ENCODE measurements at places on chromosomes 7 and 10. TPM values are rescaled to one million over a fixed set of nuclear protein-coding genes. Genes with fewer than 3 reads are reported as not detected.

GRCh38 chr7:44184206-44184872 is 4.9 kb downstream of the GCK start:
- DNase-seq, result no peak
- no peak overlapping the region for H3K27ac ChIP-seq
- no peaks in the 10 kb centered on the region for H3K27me3 ChIP-seq
- H3K4me1 ChIP-seq, result peaks cover 3% of the 10 kb centered on the region
- no peak overlapping the region for H3K4me3 ChIP-seq

DNA sequence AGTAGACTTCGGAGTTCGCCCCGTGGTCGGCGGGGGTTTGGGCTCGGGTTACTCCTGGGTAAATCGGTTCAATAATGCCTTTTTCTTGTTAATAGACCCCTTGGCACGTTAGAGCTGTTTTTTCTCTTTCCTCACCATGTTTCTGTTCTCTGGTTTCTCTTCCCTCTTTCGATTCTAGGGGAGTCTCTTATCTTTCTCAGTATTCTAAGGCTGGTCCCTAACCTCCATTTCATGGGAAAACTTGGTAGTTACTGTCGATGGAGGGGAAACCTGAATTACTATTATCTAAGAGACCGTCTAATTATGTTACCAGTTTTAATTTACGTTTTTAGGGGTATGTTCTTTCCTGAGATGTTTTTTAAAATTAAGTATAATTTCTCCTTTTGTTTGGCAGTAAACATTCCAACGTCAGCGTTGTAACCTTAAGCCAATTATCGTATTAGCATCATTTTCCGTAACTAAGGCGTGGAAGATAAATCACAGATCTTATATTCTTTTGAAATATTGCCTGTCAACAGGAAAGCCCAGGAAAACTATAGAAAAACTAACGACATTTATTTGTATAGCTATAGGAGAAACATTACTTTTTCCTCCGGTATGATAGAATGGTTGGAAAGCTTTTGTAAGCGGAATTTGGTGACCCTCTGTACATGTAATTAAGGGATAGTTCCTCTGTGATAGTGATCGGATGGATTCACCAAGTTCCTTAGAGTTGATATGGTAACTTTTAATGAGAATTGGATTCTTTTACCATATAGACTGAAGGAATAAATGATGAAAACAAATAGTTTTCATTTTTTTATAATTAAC is 847 bp downstream of the BTAF1 start:
- peaks cover 34% of the 10 kb centered on the region for H3K4me1 ChIP-seq
- H3K27ac ChIP-seq, result peak overlapping the region; percentile 97
- H3K27me3 ChIP-seq, result no peaks in the 10 kb centered on the region

DNA sequence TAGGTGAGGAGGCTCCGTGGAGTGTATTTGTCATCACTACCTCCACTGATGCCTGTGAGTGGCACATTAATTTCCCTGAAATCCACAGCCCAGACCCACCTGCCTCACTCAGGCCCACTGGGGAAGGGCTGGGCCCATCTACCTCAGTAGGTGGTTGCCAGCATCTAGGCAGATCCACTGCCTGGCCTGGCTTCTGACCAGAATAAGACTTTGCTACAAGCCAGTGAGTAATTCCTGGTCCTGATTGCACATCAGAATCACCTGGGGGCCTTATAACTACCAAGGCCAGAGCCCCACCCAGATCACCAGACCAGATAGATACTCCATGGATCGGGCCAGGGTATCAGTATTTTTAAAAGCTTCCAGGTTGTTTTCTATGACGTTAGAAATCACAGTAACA is 37.5 kb upstream of the PLEKHA1 start:
- DNase-seq, result no peak
- no peak overlapping the region for H3K27ac ChIP-seq
- H3K27me3 ChIP-seq, result no peaks in the 10 kb centered on the region
- H3K4me3 ChIP-seq, result no peak overlapping the region
- no peaks in the 10 kb centered on the region for H3K36me3 ChIP-seq

GRCh38 chr7:121416533-121416932 is 20.4 kb upstream of the FAM3C start:
- H3K4me3 ChIP-seq, result no peak overlapping the region
- no peak for DNase-seq
- H3K36me3 ChIP-seq, result no peaks in the 10 kb centered on the region
- H3K27ac ChIP-seq, result no peak overlapping the region
- no peaks in the 10 kb centered on the region for H3K4me1 ChIP-seq

DNA sequence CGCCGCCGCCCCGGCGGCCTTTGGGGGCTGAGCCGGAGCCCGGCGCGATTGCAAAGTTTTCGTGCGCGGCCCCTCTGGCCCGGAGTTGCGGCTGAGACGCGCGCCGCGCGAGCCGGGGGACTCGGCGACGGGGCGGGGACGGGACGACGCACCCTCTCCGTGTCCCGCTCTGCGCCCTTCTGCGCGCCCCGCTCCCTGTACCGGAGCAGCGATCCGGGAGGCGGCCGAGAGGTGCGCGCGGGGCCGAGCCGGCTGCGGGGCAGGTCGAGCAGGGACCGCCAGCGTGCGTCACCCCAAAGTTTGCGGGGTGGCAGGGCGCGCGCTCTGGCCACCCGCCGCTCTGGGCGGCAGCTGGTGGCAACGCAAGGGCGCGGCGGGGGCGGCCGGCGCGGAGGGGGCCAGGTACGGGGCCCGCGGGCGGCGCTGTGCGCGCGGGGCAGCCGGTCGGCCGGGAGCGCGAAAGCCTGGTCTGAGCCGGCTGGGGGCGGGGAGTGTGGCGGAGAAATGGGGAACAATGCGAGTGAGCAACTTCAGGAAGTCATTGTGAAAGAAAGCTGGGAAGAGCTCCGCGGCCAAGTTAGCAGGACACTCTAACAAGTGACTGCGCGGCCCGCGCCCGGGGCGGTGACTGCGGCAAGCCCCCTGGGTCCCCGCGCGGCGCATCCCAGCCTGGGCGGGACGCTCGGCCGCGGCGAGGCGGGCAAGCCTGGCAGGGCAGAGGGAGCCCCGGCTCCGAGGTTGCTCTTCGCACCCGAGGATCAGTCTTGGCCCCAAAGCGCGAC is at the start of gene IKZF1:
IKZF1 (plus strand) TSS at position 588 of the 782 bp plus-strand sequence. CDS start 14,346 bp downstream, outside the sequence.
- H3K4me1 ChIP-seq, result peaks cover 10% of the 10 kb centered on the region
- H3K27me3 ChIP-seq, result peaks cover 49% of the 10 kb centered on the region
- no peak for DNase-seq
- H3K36me3 ChIP-seq, result no peaks in the 10 kb centered on the region

DNA sequence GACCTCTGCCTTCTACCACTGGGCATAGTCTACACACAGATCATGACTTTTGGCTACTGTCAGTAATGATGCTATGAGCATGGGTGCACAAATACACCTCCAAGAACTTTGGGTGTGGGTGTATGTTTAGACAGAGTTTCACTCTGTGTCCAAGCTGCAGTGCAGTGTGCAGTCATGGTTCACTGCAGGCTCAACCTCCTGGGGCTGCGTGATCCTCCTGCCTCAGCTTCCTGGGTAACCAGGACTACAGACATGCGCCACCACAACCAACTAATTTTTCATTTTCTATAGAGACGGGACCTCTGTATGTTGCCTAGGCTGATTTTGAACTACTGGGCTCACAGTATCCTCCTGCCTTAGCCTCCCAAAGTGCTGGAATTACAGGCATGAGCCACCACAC is 194.4 kb downstream of the NSUN6 start:
- H3K4me3 ChIP-seq, result no peak overlapping the region
- H3K27me3 ChIP-seq, result no peaks in the 10 kb centered on the region
- no peaks in the 10 kb centered on the region for H3K36me3 ChIP-seq
- H3K4me1 ChIP-seq, result no peaks in the 10 kb centered on the region

- H3K36me3 ChIP-seq, result no peaks in the 10 kb centered on the region
- DNase-seq, result no peak
- peaks cover 16% of the 10 kb centered on the region for H3K4me1 ChIP-seq
- H3K27me3 ChIP-seq, result no peaks in the 10 kb centered on the region
- H3K27ac ChIP-seq, result peak overlapping the region; percentile 52
- H3K4me3 ChIP-seq, result no peak overlapping the region
Observed at GRCh38 chr7:129308047-129308446, 83.2 kb downstream of the AHCYL2 start.

GRCh38 chr10:101287997-101288635 is 58.9 kb upstream of the LBX1 start:
- H3K4me3 ChIP-seq, result no peak overlapping the region
- peaks cover 34% of the 10 kb centered on the region for H3K4me1 ChIP-seq
- no peaks in the 10 kb centered on the region for H3K36me3 ChIP-seq
- no peak for DNase-seq
- H3K27ac ChIP-seq, result no peak overlapping the region

- no peaks in the 10 kb centered on the region for H3K4me1 ChIP-seq
- no peak overlapping the region for H3K4me3 ChIP-seq
- DNase-seq, result peak; percentile 54
- H3K27ac ChIP-seq, result no peak overlapping the region
Observed at GRCh38 chr10:132884691-132885271, 57.6 kb downstream of the CFAP46 start.

GRCh38 chr7:150977382-150978125 is 567 bp downstream of the KCNH2 start:
- peak overlapping the region; percentile 42 for H3K4me3 ChIP-seq
- no peak overlapping the region for H3K27ac ChIP-seq
- no peaks in the 10 kb centered on the region for H3K36me3 ChIP-seq
- peaks cover 88% of the 10 kb centered on the region for H3K27me3 ChIP-seq

GRCh38 chr10:90051053-90051452 is 349.7 kb downstream of the KIF20B start:
- H3K27me3 ChIP-seq, result no peaks in the 10 kb centered on the region
- peaks cover 7% of the 10 kb centered on the region for H3K4me1 ChIP-seq
- H3K27ac ChIP-seq, result no peak overlapping the region
- H3K4me3 ChIP-seq, result no peak overlapping the region
- no peak for DNase-seq

DNA sequence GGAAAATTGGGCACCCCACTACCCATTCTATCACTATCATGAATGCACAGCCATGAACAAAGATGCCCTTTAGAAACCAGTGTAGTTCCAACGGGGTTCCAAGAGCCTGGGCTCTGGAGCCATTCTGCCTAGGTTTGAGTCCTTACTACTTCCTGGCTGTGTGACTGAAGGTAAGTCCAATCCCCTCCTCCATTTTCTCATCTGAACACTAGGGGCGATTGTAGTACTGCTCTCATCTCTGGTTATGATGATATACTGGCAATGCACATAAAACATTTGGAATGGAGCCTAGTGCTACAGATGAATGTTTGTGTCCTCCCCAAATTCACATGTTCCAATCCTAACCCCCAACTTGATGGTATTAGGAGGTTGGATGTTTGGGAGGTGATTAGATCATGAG is 28.1 kb upstream of the CDH23 start:
- H3K4me1 ChIP-seq, result no peaks in the 10 kb centered on the region
- H3K27ac ChIP-seq, result no peak overlapping the region
- H3K27me3 ChIP-seq, result no peaks in the 10 kb centered on the region
- H3K4me3 ChIP-seq, result no peak overlapping the region
- DNase-seq, result no peak

- no peak overlapping the region for H3K4me3 ChIP-seq
- H3K27ac ChIP-seq, result no peak overlapping the region
- H3K27me3 ChIP-seq, result no peaks in the 10 kb centered on the region
Observed at GRCh38 chr10:99630433-99630832, 10.2 kb upstream of the SLC25A28 start.

GRCh38 chr7:1403638-1404459 is 55.4 kb downstream of the MICALL2 start:
- no peak overlapping the region for H3K27ac ChIP-seq
- DNase-seq, result no peak
- H3K4me3 ChIP-seq, result no peak overlapping the region
- H3K27me3 ChIP-seq, result peaks cover 92% of the 10 kb centered on the region
- H3K36me3 ChIP-seq, result no peaks in the 10 kb centered on the region

GRCh38 chr10:306675-307185 is 171.5 kb downstream of the ZMYND11 start:
- H3K4me3 ChIP-seq, result no peak overlapping the region
- H3K4me1 ChIP-seq, result no peaks in the 10 kb centered on the region
- H3K36me3 ChIP-seq, result peaks cover 29% of the 10 kb centered on the region
- H3K27me3 ChIP-seq, result no peaks in the 10 kb centered on the region
- no peak for DNase-seq
- no peak overlapping the region for H3K27ac ChIP-seq

- no peaks in the 10 kb centered on the region for H3K27me3 ChIP-seq
- H3K27ac ChIP-seq, result no peak overlapping the region
- DNase-seq, result no peak
Observed at GRCh38 chr7:51029701-51030191, 247.1 kb upstream of the GRB10 start.

DNA sequence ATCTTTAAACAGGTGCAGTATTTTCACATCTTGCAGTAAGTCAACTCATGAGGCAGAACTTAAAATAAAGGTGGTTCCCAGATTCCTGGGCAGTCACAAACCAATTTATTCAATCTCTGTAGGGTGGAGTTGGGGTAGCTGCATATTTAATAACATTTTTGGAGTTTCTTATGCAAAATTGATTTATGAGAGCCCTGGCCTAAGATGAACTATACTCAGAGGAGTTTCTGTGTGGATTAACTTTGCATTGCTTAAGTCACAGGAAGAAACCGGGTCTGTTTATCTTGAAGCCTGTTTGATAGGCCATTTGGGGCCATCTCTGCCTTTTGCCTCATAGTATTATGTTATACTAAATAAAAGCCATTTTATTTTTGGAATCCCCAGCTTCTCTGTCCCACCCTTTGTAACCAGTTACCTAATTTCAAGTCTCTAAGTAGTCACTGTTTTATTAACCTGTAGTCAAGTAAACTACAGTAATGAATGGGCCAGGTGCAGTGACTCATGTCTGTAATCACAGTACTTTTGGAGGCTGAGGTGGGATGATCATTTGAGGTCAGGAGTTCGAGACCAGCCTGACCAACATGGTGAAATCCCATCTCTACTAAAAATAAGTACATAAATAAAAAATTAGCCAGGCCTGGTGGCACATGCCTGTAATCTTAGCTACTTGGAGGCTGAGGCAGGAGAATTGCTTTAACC is 104.4 kb upstream of the FAM3C start:
- no peak overlapping the region for H3K4me3 ChIP-seq
- H3K27me3 ChIP-seq, result no peaks in the 10 kb centered on the region
- no peaks in the 10 kb centered on the region for H3K4me1 ChIP-seq
- no peak for DNase-seq

GRCh38 chr10:70198696-70199466 is 28.6 kb upstream of the SAR1A start:
- H3K36me3 ChIP-seq, result peaks cover 48% of the 10 kb centered on the region
- no peak for DNase-seq
- peaks cover 6% of the 10 kb centered on the region for H3K4me1 ChIP-seq
- no peak overlapping the region for H3K27ac ChIP-seq
- H3K4me3 ChIP-seq, result no peak overlapping the region

DNA sequence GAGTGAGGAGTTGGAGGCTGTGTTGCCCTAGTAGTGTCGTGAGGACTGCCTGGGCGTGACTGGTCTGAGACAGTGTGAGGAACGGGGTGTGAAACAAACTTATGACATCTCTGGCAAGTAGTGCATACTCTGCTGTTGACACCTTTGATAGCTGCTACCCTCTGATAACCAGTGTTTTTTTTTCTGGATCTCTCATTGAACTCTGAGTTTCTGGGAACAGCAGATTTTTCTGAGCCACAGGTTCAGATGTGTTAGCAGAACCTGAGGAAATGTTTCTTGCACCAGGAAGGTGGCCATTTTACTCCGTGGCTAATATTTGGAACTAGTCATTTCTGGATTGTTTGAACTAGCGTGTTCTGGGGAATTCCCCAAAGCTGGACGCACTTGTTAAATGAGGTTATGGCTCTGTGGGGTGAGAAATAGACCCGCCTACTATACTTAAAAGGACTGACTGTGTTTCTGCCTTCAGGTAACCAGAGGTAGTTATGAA is 52.9 kb downstream of the AUTS2 start:
- no peak overlapping the region for H3K4me3 ChIP-seq
- no peak for DNase-seq
- H3K36me3 ChIP-seq, result no peaks in the 10 kb centered on the region

RHOBTB1 gene
- total RNA-seq, result 2.8 TPM

SPDYE2 gene
- 0.64 TPM for total RNA-seq

SPDYE3 gene
- total RNA-seq, result not detected

KAZALD1 gene
- total RNA-seq, result 1.6 TPM

PARD3 gene
- 117 TPM for total RNA-seq

CYP26C1 gene
- not detected for total RNA-seq

INSYN2A gene
- total RNA-seq, result not detected

SDHAF3 gene
- total RNA-seq, result 12.1 TPM

MYL7 gene
- not detected for total RNA-seq

CTAGE15 gene
- not detected for total RNA-seq

All from suprapubic skin (tissue), 4 donors.